Cerebellar cortex (tissue), 1 donor: ENCODE measurements at places on chromosomes 3 and 15.

DNA sequence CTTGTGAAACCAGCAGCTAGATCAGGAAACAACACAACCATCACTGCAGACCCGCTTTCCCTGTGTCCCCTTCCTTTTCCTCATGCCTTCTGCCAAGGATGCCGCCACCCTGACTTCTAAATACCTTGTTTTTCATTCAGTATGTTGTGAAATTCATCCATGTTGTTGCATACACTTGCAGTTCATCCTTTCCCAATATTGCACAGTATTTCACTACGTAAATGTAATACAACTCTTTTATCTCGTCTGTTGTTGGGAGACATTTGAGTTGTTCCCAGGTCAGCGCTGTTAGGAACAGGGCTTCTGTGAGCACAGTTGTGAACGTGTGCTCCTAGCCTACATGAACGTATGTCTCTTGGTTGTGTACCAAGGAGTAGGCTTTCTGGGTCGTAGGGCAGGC lies 24.2 kb downstream of the TLNRD1 start:
- DNase-seq, result no peak

- no peak for DNase-seq
Measured at GRCh38 chr15:29904757-29905417, 82.6 kb upstream of the TJP1 start.

- DNase-seq, result no peak
Measured at GRCh38 chr3:37029111-37029510, 35.8 kb downstream of the MLH1 start.

- DNase-seq, result no peak
Measured at GRCh38 chr3:139906418-139906817, 28.6 kb upstream of the CLSTN2 start.

DNA sequence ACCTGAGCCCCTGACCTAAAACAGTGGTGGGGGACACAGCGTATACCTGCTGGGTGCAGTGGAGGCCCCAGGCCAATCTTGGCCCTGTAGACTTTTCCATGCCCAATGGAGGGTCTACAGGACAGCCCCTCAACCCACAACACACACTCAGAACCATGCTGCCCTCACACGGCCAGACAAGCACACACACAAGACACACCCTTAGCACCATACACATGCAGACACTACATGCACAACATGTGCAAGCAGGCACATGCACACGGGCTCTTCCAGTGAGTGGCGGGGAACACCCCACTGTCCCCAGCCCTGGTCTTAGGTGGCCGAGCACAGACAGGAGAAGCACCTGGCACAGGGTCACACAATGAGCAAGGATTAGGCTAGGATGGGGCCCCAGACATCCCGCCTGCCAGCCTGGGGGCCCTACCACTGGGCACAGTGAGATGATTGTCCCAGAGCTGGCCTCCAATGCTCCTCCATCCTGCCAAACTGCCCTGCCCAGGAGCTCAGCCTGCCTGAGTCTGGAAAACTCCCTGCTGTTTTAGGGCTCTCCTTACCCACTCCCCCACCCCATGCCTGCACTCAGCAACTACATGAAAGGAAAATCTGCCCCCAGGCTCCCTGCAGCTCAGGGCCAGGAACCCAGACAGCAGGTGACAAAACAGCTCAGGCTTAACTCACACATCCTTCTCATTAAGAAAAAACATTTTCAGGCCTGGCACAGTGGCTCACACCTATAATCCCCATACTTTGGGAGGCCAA lies 15.8 kb downstream of the IQSEC1 start:
- DNase-seq, result no peak

DNA sequence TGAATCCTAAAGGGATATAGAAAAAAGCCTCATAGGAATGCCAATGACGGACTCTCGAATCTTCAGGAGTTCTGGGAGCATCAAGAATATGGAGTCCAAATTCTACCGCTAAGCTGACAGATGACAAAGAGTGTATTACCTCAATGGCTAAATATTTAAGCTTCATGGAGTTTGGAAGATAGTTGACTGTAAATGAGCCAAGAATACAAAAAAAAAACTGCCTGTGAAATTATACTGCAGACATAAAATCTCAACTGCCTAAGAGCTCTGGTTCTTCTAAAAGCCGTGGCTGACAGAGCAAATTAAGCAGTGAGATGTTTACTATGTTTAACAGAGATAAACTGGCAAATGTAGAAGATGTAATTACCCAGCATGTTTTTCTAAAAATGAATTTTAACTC lies 140.0 kb downstream of the GADL1 start:
- no peak for DNase-seq

DNA sequence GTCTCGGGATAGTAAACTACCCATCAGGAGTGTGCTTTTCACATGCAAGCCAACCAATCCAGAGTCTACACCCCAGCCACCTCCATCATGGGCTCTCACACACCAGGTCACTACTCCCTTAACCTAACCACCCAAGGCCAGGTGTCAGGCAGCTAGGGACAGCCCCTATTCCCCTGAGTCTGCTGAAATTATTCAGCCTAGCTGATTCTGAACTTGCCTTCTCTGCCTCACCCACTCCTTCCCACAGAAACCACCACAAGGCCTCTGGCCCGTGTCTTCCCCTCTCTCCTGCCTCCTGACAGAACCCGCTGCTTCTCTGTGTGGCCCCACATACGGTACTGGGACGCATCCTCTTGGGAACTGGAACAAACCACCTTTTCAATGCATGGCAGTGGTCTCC lies 82.1 kb downstream of the PCSK6 start:
- no peak for DNase-seq

DNA sequence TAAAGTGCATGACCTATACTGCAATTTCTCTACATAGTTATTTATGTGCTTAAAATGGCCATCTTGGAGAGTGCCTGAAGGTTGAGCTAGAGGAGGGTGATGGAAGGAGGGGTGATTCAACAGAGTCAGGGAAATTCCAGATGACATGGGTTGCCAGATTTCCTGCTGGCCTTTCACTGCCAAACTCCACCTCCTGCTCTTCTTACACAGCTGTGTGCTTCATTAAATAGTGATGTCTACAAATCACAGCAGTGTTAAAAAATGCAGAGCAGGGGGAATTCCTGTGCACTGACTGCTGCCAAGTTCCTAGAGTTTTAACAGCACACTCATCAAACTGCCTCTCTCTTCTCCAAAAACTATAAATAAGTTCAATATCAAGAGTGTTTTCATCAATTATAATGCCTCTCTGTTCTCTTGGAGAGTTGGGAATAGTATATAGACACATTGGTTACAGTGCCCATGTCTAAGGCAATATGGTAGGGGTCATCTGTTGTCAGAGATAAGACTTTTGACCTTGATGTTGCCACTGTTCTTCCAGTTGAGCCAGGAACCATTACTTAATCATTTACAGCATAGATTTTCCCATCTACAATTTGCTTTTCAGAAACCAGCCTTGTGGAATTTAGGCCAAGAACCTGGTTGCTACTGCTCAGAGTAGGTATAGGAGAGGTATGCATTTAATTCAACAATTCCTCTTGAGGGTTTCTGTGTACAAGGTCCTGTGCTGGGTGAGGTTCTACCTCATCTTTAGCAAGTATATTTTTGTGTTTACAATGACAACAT lies 79.6 kb downstream of the TP63 start:
- no peak for DNase-seq

GRCh38 chr3:124629497-124629896 lies 100.8 kb upstream of the UMPS start:
- no peak for DNase-seq
